Stimulated activated CD4-positive, alpha-beta T cell treated with anti-CD3 and anti-CD28 coated beads, Interleukin-15, amount 100 ng/mL, for 24 hours (primary cell): ENCODE measurements at places on chromosomes 5 and 9.

GRCh38 chr5:86979811-86980411, 287.8 kb upstream of the RASA1 start:
- no peak for DNase-seq

DNA sequence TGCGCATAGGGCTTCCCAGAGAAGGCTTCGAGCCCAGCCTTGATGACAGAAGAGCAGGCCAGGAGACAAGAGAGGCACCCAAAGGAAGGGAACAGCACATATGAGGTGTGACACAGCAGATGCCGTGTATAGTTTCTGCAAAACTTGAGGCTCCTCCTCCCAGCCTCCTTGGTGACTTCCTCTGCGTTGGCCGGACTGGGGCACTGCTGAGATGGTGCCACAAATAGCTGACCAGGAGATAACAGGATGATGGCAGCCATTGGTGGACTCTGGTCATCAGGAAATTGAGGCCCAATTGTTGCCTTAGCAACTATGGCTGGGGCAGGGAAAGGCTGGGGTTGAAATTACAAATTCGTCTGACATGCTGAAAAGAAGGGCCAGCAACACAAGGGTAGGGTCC, 4.8 kb upstream of the ZNF79 start:
- no peak for DNase-seq

DNA sequence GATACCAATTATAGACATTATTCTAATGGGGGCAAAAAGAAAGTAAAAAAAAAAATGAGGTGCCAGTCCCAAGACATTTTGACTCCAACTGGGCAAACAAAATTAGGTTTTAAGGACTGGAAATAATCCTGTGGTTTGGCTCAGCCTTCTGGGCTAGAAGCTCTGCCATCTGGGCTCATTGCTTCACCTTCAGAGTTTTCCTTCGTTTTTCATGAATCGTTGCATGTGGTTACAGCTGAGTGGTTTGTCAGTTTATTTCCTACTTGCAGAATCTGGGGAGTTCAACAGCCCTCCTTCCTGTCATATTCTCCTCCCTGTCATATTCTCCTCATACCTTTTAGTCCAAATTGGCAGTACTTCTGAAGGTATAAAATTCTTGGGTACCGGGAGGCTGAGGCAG, 12.0 kb downstream of the UGT3A2 start:
- no peak for DNase-seq

- no peak for DNase-seq
Observed at GRCh38 chr9:81266674-81267073, 422.7 kb downstream of the TLE1 start.

DNA sequence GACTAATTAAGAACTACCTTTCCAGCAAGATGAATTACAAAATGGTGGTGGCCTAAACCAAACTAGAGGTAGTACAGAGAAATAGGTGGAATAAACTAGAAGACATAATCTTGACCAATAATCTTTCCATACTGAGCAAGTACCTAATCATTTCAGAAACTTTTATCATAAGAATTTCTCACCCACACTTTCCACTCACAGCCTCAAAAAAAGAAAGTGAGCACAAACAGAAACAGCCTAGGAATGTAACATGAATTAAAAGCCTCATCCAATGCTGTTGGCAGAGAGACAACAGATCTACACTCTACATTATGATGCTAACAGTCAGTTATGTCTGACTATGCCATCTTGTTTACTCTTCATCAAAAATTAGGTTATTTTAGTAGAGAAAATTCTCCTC, 1.3 kb downstream of the RNF38 start:
- no peak for DNase-seq

DNA sequence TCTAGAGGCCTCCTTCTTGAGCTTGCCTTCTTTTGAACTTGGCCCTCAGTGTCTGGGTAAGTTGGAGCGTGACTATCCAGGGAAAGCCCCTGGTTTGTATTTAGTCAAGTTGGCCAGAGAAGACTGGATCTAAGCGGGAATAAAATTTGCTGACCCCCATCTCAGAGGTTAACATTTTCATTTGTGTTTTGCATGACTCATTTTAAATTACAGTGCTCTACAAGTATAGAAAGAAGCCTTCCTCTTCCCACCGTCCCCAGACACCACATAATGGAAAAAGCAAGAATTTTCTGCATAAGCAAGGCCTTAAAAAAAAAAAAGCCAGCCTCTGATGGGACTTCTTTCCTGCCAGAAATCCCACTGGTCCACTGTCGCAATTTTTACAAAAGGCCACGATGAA, 27.2 kb downstream of the PIK3R1 start:
- DNase-seq = no peak

- no peak for DNase-seq
Observed at GRCh38 chr9:83505282-83505681, 32.9 kb downstream of the FRMD3 start.

- DNase-seq = no peak
Observed at GRCh38 chr5:39671561-39671961, 246.8 kb upstream of the DAB2 start.

- no peak for DNase-seq
Observed at GRCh38 chr5:91109634-91110033, 273.5 kb downstream of the ARRDC3 start.

- no peak for DNase-seq
Observed at GRCh38 chr5:149452007-149452664, 73.0 kb upstream of the IL17B start.

GRCh38 chr9:11144746-11145145, 531.9 kb upstream of the PTPRD start:
- no peak for DNase-seq

DNA sequence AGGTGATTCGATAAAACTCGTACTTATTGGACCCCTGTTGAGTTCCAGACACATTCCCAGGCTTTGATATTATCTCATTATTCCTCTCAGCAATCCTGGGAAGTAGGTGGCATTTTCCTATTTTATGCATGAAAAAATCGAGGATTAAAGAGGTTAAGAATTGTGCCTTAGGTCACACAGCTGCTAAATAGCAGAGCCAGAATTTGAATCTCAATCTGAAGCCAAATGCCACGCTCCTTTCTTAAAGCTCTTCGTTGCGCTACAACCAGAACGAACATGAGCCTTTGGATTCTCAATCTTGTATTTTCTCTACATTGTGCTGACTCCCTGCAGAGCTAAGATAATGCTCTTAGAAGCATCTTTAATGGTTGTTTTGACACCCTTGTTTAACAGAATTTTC, 527.8 kb upstream of the TLE4 start:
- DNase-seq = no peak
